AG10803 (cell line): ENCODE measurements at places on chromosomes 6 and 20.
A peak's percentile ranks its signal among the peaks of the same experiment; 100 is the strongest.

DNA sequence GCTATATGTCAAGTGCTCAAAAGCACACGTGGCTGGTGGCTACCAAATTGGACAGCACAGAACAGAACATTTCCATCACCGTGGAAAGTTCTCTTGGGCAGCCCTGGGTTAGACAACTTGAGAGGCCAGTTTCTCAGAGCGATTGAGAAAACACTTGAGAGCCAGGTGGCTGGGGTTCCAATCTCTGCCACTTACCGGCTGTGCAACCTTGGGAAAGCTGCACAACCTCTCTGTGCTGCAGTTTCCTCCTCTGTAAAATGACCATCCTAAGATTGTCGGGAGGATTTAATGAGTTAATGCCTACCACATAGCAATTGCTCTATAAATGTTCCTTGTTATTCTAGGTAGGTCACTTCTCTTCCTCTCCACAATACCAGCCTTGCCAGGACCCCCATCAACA, 25.1 kb upstream of the NFATC2 start:
- no peak for DNase-seq

DNA sequence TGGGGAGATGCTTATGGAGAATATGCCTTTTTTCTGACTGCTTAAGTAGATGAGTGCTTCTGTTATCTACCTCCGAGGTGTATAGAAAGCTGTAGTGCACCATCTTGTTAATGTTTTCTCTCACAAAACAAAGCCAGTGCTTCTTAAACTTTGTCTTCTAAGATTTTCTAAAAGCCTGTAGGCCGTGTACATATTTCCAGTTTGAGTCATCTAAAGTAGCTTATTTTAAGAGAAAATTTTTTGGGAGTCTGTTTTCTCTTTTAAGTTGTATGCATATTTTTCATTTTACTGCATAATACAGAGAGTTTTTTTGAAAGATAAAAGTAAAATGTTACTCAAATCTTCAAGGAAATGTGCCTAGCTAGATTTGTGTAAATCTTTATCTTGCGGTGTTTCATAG, 151.7 kb downstream of the GRIK2 start:
- peak; percentile 31 for DNase-seq

DNA sequence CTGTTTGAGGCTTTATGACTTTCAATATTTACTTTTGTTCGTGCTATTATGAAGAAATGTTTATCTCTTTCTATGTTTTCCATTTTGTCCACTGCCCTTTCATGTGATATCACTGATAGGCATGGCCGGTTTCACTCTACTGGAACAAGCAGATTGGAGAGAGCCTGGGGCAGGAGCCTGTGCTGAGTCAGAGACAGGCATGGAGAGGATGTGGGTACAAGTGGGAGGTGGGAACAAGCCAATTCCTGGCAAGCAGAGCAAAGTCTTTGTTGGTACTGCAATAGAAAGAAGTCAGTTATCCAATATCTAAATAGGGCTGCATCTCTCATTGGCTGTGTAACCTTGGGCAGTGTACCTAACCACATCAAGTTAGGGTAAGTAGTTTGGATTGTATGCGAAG, 545.6 kb upstream of the MAP3K7 start:
- DNase-seq, result no peak

GRCh38 chr6:5942591-5942990, 64.1 kb downstream of the NRN1 start:
- peak; percentile 36 for DNase-seq

DNA sequence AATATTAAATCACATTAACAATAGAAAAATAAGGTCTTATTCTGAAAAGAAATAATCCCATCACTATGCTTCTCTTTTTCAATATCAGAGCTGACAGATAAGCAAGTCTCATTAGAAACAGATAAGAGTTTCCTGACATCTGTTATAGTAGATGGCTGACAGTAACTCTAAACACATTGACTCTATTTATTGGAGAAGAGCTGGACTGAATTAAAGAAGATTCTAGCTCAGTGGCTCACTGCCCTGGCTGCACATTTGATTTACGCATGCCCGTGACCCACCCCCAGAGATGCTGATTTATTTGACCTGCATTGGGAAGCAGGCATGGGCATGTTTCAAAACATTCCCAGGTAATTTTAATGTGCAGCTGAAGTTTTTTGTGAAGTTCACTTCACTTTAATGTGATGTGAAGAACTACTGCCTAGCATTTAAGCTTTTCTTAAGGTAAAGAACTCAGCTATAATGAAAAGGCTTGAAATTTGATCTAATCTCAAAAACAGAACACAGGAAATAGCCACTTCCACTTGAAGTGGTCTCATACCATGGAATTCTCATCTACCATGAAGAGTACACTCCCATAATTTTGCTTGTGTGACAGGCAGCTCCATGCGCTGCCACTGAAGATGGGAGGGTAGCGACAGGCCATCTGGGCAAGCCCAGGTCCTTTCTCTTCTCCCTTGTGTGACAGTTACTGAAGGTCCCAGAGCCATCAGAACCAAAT, 162.3 kb downstream of the TPBG start:
- no peak for DNase-seq

DNA sequence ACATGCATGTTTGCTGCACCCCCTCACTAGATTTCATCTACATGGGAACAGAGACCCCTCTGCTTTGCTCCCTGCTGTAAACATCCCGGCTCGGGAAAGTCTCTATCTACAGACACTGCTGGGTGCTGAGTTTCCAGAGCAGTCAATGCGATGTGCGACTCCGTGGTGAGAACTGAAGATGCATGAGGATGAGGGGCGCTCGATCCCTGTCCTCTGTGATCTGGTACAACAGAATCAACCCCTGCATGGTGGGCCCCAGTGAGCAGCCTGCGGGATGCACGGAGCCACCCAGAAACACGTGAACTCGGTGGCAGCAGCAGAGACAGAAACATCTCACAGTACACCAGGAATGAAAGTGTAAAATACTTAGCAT, 83.1 kb downstream of the THBS2 start:
- DNase-seq, result no peak

- peak; percentile 86 for DNase-seq
Observed at GRCh38 chr20:401682-402495, 6.2 kb upstream of the RBCK1 start.

DNA sequence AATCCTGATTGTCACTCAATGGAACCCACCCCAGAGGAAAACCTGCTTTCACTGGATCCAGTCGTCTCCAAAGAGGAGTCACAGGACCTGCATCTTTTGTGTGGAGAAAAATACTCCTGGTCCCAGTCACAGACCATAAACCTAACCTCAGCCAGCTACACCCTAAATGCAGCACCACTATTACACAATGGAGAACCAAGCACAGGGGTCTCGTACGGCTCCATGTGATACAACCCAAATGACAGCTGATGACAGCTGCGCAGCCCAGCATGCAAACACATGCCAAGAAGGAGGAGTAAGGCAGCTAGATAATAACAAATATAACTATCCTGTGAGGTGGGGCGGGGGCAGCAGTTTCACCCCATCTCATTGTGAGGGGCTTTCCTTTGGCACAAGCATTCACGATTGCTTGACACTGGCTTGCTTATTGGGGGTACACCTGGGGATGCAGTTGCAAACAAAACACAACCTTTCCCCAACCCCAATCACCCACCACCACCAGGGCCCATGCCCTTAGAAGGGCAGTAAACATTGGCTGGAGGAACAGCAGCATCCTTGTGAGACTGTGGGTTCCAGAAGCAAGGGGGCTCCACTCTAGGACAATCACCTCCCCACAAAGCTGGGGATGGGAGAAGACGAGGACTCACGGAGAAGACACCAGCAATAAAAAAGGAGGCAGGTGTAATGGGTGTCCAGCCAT, 51.5 kb downstream of the TRERF1 start:
- DNase-seq, result no peak

DNA sequence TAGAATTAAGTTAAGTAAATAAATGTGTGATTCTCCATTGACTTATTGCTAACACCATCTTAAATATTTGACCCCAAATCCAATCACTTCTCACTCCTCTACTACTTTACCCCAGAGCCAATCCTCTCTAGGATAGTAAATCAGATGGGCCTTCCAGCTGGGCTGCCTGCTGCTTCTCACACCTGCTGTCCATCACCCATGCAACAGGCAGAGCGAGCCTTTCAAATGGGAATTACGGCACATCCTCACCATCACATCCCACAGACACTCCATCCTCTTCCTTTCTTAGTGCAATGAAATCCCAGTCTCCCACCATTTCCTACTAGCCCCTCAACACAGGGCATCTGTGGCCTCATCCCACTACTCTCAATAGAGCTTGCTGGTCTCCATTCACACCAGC, 34.0 kb downstream of the HLA-F start:
- DNase-seq, result no peak

- no peak for DNase-seq
Observed at GRCh38 chr6:160015778-160016684, 47.1 kb downstream of the IGF2R start.

DNA sequence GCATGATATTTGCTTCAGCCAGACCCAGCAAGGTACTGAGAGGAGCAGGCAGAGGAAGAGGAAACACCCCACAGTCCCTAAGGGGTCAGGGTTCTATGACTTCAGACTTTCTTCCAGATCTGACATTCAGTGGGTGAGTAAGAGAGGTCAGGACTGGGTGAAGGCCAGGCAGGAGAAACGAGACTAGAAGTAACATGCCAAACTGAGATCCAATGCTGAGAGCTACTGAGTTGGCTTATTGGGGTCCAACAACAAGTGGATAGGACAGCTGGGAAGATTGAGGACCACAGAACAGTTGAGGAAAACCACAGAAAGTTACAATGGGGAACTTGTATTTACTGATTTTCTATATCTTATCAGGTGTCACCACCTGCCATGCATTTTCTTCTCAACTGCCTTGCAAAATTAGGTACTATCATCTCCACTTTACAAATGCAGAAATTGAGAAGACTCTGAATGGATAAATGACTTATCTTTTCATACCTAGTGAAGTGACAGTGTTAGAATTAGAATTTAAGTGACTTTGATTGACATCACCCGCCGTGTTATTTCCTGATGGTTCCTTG, 43.8 kb upstream of the HIVEP1 start:
- no peak for DNase-seq

- peak; percentile 62 for DNase-seq
Observed at GRCh38 chr6:78810146-78810545, 57.2 kb upstream of the IRAK1BP1 start.

DNA sequence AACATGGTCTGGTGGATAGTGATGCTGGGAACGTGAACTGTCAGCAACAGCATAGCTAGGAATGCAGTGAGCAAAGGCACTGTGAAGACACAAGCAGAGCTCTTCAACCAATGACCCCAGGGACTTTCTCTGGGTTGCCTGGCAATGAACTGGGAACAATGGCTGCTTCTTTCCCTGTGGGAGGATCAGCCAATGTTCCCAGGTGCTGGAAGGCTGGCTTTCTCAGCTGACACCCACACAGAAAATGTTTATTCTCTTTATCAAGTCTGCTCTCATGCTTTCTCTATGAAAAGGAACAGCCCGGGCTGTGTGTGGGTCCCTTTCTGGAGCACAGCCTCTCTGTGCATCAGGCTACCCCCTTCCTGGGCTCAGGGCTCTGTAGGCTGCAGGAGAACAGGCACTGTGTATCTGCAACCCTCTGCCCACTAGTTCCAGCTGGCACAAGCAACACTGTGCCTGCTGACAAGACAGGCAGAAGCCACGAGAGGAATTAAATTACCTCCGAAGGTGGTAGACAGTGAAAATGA, 54.2 kb downstream of the HFE start:
- no peak for DNase-seq

DNA sequence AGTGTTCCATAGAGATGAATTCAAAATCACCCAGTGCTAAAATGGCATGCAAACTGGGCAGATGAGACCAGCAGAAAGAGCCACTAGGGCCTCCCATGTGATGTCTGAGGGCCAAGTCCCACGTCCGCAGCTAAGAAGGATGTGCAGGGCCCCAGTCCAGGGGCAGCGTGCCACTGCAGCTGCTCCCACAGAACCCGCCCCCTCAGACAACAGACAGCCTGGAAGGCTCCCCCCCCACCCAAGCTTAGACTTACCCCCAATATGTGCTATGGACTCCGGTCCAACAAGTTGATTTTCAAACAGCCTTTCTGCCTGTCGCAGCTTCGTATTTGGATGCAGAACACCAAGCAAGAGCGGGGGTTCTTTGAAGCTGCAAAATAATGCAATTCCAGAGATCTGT, 14.0 kb downstream of the APMAP start:
- no peak for DNase-seq

DNA sequence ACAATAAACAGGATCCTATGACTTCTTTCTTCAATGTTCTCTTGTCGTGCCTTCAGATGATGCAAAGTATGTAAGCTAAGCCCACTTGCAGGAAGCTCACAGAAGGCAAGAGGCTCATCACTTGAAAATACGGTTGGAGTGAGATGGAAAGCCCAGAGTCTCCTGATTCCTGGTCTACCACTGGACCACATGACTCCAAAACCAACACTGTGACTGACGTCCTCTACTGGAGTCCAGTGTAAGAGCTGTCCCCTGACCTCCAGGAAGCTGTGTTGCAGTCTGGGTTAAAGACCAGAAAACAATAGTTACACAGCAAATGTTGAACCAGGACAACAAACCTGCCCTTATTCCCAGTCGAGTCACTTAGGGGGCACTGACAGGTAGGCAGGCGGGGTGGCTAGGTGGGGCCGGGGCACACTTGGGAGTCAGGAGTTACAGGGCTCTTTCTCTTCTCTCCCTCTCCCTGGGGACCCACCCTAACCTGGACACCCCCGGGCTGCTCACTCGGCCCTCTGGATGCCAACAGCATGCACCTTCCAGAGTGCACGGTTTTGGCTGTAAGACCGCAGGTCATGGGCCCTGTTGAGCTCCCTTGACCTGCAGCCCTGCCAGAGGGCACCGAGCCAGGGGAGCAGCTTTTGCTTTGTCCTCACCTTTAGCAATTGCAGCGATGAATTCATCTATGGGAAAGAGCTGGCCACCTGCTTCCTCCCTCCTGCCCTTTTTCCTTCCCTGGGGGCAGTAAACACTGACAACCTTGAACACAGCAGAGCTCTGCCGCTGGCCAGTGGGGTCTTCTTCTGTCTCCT, 7.4 kb downstream of the PCK1 start:
- no peak for DNase-seq

DNA sequence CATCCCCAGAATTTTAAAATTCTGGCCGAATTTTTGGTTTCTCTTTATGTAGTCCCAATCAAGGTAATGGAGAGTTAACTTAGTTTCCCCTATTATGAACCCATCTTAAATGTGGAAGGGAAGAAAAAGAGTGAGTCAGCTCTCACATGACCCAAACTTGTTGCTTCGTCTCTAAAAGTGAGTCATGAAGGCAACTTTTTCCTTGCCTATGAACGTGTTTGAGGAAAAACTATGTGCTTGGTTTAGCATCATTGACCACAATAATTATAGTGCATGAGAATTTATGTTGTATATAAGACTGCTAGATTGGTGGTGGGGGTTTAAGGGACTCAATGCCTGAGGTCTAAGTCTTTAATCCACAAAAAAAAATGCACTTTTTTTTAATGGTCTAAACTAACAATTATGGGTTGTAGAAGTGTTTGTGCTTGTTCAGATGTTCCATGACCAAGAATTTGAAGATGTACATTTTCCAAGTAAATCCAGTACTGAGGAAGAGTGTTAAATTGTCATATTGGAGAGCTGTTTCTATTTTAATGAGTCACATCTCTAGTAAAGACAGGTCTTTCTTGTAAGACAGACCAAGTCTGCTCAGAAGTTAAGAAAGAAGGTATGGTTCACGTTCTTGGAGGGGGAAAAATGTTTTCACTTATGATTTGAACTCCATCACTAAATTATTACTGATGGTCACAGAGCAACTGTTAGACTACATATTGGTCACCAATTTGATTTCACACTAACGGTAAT, 409.9 kb upstream of the MARCKS start:
- peak; percentile 90 for DNase-seq

- DNase-seq, result no peak
Observed at GRCh38 chr6:169510871-169511270, 191.0 kb downstream of the WDR27 start.
